ENCODE measurements at places on chromosomes 2 and 18.

DNA sequence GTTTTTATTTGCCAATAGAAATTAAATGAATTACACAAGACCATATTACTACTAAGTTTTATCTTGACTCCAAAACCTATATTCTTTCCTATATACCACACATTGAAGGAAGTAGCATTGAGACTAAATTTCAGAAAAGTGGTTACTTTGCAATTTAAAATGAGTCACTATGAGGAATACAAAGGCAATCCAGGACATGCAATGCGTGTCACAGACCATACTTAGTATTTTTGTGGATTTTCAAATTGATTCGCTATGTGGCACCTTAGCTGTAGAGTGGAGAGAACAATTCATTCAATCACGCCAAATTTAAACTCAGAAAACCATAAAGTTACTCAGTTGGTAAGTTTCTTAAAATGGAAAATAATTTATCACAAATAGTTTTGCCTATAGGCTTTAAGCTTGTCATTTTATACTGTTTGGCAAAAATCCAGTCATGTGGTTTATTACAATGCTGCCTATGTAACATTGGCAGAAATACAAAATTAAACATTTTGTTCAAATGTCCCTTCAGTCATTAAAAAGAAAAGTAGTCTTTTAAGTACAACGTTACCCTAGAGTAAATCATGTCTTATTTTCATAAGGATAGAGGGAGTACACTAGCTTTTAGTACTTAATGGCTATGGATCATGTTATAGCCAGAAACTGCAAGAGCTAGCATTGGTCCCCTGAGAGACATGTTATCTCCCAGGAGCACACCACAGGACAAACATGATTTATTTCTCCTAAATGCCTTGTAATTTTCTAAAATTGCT, 222.8 kb upstream of the CDH7 start:
- no peak for DNase-seq

DNA sequence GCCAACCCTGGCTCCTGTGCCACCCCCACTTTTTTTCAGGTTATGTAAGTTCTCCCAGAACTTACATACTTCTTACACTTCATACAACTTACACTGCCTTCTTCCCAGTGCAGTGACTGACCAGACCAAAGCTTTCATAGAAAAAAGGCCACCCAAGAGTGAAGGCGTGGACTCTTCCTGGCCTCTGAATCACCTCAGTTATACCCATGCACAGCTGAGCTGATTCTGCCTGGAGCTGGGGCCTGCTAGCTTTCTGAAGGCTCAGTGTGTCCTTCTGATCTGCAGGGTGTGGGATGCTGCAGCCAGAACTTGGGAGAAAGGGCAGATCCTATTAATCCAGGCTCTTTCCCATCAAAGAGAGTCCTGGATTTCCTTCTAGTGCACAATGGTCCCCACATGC, 216.1 kb downstream of the TTC32 start:
- DNase-seq, result no peak

- DNase-seq, result no peak
These were observed 231.7 kb downstream of the TRIB2 start for GRCh38 chr2:12948231-12948960.

DNA sequence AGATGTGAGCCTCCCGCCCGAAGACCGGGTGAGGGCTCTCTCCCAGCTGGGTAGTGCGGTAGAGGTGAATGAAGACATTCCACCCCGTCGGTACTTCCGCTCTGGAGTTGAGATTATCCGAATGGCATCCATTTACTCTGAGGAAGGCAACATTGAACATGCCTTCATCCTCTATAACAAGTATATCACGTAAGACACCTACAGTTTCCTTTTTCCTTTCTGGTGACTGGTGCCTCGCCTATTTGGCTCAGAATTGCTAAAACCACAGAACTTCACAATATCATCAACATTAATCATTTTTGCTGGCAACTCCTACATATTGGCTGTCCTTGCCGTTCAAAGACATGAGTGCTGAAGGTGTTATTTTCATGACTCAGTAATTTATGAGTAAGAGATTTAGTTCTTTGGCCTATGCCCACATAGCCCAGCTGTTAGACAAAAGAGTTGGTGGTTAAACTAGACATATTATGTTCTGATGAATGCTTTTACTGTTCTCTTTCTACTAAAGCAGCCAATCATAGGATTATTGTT, 2.2 kb downstream of the STAMBP start:
- DNase-seq, result no peak

DNA sequence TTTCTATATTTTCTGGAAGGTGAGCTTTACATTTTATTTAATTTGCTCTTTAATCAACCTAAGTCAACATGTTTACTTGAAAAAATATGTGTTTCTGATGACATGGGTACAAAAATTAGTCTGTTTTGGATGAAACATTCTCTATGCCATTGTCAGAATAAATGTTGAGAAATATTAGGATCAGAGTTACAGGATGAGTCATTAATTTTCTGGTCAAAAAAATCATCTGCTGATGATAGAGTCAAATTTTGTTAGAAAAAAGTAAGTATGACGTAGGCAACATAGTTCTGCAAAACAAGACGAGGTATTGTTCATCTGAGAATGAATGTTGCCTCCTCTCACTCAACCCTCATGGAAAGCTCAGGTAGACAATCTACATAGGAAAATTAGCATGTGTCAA, 107.6 kb upstream of the CAVIN2 start:
- no peak for DNase-seq

DNA sequence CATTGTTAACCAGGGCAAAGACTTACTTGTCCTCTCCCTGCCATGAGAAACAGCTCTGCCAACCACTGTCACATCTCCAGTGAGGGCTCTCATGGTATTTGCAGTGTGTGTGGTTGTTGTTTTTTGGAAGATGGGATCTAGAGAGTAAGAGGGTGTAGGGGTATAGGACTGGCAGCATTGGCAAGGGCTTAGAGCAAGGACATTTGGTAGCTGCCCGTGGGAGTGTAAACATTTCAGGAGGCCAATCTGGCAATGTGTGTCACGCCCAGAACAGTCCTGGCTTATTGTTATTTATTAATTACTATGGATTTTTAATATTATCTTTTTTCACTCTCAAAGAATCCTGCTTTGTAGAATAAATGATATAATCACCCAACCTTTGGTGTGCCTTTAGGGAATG, 90.5 kb downstream of the TMEM17 start:
- no peak for DNase-seq

DNA sequence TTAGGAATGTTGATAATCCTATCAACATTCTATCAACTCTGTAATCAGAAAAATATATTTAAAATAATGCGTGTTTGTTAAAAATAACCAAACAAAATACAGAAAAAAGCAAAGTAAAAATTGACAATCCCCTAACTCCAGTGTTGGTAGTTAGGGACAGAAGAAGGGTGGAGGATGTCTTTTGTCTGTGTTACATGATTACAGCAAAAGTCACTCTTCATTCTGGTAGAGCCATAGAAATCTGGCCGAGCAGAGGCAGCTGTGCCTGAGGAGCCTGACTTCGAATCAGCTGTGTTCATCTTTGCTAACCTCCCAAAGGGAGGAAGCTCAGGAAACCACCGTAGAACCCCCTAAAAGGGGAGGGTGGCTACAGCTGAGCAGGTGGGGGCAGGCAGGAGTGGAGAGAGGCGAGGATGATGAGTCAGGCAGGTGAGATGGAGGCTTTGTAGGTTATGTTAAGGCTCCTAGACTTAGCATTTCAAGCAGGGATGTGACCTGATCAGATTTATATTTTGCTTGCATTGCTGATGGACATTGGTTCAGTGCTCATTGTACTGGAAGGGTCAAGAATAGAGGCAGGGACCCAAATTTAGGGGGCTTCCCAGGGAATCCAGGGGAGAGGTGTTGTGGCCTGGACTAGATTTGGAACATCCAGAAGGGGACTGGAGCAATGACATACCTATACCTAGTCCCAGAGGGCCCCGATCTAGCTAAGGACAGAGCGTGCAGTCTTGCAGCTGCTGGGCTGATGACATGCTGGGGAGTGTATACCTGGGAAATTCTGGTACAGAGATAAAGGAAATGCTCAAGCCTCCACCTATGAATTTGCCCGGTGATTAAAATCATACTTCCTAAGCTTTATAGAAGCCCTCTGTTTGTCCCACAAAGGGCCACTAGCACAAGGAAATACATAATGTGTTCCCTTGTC, 95.7 kb downstream of the NEDD4L start:
- no peak for DNase-seq

GRCh38 chr2:205695460-205695991, 13.2 kb downstream of the NRP2 start:
- no peak for DNase-seq

DNA sequence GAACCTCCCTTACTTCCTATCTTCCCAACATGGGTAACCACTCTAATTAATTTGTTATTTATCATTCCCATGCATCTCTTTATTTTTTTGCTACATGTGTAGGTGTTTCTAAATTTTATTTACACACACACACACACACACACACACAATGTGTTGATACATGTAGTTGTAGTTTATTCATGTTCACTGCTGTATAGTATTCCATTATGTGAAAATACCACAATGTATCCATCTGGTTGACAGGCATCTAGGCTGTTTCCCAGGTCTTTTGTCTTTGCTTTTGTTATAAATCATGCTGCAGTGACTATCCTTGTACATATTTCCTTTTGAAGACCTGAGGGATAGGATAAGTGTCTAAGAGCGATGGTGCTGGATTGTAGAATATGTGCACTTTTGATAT, 59.7 kb downstream of the ACAA2 start:
- DNase-seq, result no peak

- no peak for DNase-seq
These were observed 48.1 kb downstream of the MERTK start for GRCh38 chr2:111946294-111947114.

GRCh38 chr18:48777744-48778116, 173.0 kb downstream of the SMAD7 start:
- DNase-seq, result no peak

- no peak for DNase-seq
These were observed 105.9 kb downstream of the TMX3 start for GRCh38 chr18:68608851-68609490.

GRCh38 chr2:14907014-14907612, 274.6 kb downstream of the LRATD1 start:
- DNase-seq, result no peak

DNA sequence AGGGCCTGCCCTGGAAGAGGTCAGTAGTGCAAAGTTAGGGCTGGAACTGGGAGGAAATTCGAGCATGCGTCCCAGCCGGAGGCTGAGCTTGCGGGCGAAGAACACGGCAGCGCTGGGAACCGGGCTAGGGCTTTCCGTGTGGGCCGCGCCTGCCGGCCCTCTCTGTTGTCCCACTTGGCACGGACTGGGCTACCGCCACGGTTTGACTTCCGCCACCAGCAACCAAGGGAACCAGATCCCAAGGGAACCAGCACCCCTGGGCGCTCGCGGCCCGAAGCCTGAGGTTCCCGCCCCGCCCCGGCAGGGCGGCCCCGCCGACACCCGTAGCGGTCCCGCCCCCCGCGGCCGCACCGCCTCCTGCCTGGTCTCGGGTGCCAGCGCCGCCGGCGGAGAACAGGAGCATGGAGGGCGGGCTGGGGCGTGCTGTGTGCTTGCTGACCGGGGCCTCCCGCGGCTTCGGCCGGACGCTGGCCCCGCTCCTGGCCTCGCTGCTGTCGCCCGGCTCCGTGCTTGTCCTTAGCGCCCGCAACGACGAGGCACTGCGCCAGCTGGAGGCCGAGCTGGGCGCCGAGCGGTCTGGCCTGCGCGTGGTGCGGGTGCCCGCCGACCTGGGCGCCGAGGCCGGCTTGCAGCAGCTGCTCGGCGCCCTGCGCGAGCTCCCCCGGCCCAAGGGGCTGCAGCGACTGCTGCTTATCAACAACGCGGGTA, at the start of gene SPR:
TSS of gene SPR (plus strand) at position 377 of the 708 bp plus-strand sequence. CDS start at position 402, 25 bp downstream.
- no peak for DNase-seq

- no peak for DNase-seq
These were observed 244.6 kb upstream of the HNRNPA3 start for GRCh38 chr2:176967911-176968450.

- no peak for DNase-seq
These were observed 86.8 kb downstream of the GULP1 start for GRCh38 chr2:188378371-188378950.

DNA sequence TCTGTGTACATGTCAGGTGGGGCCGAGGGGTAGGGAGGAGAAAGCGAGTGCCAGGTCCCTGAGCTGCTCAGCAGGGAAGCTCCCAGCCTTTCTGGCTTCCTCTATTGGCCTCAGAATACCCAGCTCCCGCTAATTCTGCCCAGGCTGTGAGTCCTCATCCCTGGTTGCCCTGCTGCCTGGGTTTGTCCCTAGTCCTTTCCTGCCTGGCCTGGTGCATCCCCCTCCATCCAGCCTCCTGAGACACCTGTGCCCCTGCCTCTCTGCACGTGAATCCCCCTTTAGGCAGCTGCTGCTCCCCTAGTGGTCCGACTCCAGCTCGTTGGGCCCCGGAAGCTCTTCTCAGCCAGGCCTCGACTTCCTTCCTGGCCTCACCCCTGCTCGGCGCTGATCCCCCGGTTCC, 54.6 kb downstream of the INHBB start:
- DNase-seq, result no peak

DNA sequence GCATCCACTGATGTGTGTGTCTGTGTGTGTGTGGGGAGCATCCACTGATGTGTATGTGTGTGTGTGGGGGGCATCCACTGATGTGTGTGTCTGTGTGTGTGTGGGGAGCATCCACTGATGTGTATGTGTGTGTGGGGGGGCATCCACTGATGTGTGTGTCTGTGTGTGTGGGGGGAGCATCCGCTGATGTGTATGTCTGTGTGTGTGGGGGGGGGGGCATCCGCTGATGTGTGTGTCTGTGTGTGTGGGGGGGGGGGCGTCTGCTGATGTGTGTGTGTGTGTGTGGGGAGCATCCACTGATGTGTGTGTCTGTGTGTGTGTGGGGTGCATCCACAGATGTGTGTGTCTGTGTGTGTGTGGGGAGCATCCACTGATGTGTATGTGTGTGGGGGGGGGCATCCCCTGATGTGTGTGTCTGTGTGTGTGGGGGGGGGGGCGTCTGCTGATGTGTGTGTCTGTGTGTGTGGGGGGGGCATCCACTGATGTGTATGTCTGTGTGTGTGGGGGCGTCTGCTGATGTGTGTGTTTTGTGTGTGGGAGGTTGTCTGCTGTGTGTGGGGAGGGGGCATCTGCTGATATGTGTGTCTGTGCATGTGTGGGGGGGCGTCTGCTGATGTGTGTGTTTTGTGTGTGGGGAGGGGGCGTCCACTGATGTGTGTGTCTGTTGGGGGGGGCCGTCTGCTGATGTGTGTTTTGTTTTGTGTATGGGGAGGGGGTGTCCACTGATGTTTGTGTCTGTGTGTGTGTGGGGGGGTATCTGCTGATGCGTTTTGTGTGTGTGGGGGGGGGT, 125.9 kb downstream of the NFATC1 start:
- DNase-seq, result no peak

DNA sequence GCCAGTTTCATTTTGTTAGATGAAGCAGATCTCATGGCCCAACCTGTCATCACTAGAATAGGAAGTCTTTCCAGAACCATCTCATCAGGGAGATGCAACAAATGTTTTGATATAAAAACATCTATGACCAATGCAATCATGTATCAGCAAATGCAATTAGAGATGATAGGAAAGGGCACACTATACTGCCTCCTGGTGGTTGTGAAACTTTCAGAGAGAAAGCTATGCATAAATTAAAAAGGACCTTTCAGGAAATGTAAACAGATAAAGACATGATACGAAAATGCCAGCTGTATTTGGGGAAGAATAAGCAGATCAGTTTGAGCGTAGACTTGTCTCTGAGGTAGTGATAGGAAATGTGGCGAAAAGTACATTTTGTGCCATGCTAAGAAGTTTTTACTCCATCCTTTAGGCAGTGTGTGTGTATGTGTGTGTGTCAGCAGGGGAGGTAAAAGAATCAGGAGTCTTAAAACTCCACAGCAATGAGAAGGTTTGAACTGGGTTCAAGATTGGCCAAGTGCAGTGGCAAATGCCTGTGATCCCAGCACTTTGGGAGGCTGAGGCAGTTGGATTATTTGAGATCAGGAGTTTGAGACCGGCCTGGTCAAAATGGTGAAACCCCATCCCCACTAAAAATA, 479.3 kb downstream of the CPS1 start:
- no peak for DNase-seq
